ENCODE measurements at places on chromosomes 1 and 21.
A peak's percentile ranks its signal among the peaks of the same experiment; 100 is the strongest.

GRCh38 chr1:7199077-7199779, 414.0 kb downstream of the CAMTA1 start:
- DNase-seq, result no peak

GRCh38 chr21:18204931-18205330, 39.7 kb upstream of the CHODL start:
- no peak for DNase-seq

DNA sequence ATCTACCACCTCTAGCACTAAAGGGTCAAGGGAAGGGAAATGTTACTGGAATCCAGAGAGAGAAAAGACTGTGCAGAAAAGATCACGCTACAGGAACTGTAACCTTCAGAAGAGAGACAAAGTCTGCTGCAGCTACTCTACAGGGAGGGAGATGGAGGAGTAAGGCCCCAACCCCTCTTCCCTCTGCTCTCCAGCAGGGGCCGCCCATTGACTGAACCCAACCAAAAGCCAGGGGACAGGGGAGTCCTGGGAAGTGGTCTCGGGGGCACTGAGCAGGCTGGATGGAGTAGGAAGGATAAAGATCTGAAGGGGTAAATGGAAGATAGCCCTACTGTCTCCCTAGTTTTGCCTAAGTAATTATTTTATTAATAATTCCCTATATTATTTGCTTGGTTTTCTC, 72.8 kb upstream of the NR5A2 start:
- peak; percentile 51 for DNase-seq

GRCh38 chr1:39269791-39270342, 65.4 kb downstream of the MACF1 start:
- DNase-seq, result no peak

DNA sequence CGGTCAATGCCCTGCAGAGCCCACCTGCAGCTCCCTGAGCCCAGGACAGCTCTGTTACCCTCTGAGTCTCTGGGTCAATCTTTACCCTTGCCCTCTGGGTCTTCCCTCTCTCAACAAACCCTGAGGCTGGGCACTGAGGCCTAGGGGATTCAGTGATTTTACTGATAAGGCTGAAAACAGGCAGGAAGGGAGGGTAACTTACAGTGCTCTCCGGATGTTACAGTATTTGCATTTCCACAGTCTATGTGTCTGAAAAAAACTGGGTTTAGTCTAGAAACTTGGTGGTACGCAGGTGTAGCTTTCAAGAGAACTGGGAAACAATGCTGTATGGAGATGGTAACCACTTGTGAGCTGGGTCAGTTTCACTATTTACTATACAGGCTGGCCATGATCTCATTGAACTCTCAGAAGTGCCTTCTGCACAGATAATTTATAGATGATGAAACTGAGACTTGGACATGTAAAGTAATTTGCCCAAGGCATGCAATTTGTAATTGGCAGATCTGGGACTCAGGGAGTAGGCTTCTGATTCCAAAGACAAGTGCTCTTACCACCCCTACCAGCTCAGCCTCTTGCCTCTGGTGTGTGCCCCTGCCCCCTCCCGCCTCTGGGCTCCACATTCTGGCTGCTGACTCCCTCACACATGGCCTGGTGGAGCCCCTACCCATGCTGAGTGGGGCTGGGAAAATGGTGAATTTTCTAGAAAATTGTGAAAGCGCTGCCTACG, 48.8 kb downstream of the TENT5C start:
- no peak for DNase-seq

GRCh38 chr1:181430015-181430885, 53.1 kb upstream of the CACNA1E start:
- DNase-seq, result no peak

GRCh38 chr21:39004634-39005501, 178.4 kb downstream of the PSMG1 start:
- DNase-seq, result peak; percentile 56

DNA sequence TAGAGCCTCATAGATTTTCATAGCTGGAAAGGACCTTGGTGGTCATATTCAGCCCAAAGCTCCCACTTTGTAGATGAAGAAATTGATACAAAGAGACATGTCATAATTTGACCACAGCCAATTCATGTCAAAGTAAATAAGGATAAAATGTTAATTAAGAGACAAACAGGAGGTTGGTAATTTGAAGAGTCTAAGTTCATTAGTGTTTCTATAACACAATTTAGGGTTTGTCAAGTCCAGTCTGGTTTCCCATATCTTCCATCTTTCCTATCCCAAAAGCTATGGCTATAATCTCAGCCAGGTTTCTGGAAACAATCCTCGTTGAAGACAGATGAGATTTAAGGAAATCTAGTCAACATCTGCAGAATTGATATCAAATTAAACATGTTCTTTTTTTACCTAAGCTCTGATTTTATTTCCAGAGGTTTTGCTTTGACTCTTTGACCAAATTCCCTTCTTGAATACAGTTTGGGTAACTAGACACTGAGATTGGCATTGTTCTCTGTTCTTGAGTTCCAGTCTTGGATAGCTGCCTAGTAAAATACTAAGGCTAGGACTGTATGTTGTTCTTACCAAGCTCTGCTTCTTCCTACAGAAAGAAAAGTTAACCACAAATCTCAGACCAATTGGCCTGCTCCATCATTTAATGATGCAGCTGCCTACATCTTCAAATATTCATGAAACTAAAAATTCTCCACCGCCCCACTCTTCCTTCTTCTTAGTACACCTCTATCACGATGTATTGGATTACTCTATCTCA, 62.0 kb downstream of the SLC44A5 start:
- no peak for DNase-seq

GRCh38 chr1:69120817-69121216, 446.9 kb upstream of the LRRC7 start:
- no peak for DNase-seq

DNA sequence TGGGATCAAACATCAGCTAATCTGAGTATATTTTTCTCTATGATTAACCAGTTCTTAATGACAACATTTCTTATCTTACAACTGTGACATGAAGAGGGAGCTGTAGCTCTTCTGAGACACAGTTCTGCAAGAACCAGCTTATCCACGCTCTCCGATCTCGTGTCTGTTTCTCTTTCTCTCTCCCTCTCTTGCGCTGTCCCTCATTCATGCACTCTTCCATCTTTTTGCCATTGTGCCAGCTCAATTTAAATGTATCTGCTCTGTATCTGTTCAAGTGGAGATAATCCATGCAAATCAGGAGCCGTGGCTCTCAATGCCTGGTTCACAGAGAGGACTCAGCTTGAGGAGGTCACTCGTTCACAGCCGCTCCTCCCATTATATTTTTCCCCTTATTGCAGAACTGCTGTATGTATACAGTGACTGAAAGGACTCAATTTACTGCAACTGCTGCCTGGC, 494.7 kb upstream of the ADGRL2 start:
- DNase-seq, result peak; percentile 23

Measured in colonic mucosa (tissue), 4 donors.